ENCODE measurements at places on chromosomes 3 and 15.

GRCh38 chr15:89908226-89908625 lies 4.5 kb downstream of the ARPIN start:
- DNase-seq, result no peak

DNA sequence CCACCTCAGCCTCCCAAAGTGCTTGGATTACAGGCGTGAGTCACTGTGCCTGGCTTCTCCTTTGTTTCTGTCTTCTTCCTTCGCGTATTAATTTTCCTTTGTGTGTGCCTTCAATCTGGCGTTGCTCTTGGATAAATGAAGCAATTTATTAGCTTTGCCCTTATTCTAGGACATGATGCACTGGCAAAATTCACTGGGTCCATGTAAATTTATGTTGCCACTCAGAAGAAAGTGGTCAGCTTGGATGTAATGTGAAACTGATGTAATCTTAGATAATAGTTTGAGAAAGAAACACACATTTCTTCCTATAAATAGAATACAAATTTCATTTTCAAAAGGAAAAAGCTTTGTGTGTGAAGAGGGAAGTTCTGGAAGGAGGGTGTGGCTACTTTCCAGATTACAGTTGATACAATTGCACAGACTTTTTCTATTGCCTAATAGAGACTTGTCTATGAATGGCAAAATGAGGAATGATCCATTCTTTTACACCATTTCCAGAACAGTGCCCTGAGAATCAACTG lies 23.3 kb upstream of the ATP1B3 start:
- DNase-seq, result no peak

DNA sequence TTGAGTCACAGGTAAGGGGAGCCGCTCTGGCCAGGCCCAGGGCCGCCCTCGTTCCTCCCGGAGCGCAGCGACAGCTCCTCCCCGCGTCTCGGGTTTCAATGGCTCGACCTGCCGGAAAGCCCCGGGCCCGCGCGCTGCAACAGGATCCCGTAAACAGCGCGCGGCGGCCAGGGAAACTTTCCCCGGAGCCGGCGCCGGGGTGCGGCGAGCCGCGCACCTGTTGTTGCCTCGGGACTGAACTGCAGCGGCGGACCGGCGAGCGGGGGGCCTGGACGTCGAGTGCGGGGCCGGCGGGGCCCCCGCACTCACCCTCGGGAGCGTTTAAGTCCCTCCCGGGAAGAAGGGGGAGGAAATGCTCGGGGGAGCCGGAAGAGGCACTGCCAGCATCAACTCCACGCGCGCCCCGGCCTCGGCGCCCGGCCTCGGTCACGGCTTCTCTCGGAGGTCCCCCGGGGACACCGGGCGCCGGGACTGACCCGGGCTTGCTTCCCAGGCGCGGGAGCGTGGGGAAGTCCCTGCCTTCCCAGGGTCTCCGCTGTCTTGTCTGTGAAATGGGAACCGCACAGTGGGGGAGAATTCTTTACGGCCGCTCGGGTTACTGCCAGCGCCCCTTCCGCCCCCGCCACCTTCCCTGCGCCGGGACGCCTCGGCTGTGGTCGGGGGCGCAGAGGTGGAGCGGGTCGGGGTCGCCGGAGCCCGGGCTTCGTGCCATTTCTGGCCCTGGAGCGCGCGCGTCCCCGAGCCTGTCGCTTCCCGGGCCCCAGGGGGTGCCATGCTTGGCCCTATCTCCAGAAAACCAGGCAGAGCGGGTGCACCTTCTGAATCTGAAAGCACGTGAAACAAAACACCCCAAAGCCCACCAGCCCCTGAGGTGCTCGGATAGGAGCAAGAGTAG lies 7.5 kb upstream of the PGPEP1L start:
- DNase-seq, result no peak

- no peak for DNase-seq
Observed at GRCh38 chr3:98777801-98778220, 14.7 kb downstream of the ST3GAL6 start.

DNA sequence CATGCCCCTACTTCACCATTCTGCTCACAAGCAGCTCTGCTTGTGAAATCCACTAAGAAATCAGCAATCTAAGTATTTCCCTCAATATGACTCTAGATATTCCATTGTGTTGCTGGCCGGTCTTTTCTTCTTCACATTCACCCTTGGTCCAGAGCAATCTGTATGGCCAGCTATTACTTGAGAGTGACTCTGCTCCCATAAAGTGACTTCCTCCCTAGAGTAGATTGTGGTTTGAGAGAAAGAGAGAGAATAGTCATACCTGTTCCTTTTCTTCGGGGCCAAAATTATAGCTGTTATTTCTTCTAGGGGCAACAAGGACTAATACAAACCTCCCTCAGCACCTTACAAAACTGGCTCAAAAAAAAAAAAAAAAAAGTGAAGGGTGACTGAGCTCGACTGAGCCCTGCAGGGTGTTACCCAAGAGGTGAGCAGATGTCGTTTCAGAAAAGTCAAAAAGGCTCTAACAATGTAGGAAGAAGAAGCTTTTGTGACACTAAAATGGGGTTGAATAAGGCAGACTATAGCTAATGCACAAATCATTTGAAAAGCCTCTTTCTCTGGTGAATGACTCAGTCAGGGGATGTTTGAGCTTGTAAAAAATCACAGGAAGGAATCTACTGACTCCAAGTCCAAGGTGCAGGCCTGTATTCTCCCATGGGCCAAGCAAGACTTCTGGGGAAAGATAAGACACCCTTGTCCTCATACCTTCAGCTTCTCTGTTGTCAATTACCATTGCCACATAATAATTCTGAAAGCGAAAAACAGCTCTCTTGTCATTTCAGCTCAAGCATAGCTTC lies 161.0 kb upstream of the SLC24A5 start:
- DNase-seq, result no peak

DNA sequence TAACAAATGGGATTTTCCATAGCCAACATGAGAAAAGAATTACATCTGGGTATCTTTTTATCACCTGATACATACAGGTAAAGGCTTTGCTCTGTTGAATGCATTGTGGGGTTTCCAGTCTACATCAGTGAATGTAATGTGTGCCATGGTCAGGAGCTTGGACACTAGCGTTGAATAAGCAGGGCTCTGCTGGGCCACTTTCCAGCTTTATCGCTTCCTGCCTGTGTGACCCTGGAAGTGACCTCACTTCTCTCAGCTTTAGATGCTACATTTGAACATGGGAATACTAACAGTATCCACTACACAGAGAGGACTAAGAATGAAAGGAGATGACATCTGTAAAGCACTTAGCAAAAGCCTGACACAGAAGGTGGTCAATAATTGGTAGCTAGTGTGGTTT lies 40.1 kb downstream of the TTC23 start:
- DNase-seq, result no peak

- no peak for DNase-seq
Observed at GRCh38 chr15:76642671-76643070, 262.5 kb downstream of the SCAPER start.

DNA sequence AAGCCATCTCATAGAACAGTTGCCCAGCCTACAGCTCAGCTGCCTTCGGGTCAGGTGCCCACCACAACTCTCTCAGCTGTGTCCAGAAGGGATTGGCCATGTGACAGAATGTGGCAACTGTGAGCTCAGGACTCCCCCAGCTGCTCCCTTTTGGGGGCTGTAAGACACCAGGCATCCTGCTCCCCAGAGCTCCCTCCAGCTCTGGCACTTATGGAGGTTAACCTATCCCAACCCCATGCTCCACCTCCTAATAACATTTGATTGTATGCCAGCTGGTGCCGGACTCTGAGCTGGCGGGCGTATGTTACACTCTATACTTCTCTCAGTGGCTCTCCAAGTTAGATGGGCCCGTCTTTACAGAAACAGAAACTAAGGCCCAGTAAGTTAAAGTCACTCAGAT lies 222.8 kb downstream of the FAM43A start:
- no peak for DNase-seq

All from Ammon's horn (tissue), 1 donor.